ENCODE measurements at places on chromosomes 3 and 15. TPM values are rescaled to one million over a fixed set of nuclear protein-coding genes. Genes with fewer than 3 reads are reported as not detected.

The DLL4 gene
- 8.9 TPM for total RNA-seq

DNA sequence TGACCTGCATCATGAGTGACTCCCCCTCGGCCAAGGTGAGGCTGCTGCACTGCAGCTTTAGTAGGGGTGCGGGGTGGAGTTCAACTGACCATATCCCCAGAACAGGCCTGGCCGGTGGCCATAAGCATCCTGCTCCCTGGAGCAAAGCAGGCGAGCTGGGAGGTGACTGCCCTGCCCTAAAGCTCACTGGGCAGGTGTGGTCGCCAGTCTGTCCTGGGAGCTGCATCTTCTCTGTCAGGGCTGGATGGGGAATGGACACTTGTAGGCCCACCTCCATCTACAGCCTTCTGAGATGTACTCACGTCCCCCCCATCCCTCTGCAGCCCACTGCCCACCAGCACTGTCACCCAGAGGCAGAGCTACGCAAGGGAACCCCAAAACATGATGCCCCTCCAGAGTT is 14.5 kb downstream of the NBEAL2 start:
- H3K27ac ChIP-seq, result no peak overlapping the region
- H3K27me3 ChIP-seq, result no peaks in the 10 kb centered on the region
- H3K4me1 ChIP-seq, result no peaks in the 10 kb centered on the region

The RFTN1 gene
- 32.0 TPM for total RNA-seq

DNA sequence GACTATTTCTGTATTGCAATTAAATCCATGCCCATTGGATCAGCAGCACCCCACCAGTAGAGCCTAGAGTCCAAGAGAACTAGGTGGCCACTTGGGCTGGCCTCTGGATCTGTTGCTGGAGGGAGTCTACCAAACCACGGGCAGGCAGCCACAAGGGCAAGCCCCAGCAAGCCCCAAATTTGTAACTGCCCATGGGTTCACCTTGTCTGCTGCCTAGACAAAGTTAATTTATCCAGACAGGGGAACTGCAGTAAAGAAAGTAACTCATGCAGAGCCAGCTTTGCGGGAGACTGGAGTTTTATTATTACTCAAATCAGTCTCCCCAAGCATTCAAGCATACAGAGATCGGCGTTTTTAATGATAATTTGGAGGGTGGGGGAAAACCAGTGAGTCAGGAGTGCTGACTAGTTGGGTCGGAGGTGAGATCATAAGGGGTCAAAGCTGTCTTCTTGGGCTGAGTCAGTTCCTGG is 74.0 kb upstream of the TERB2 start:
- no peaks in the 10 kb centered on the region for H3K36me3 ChIP-seq
- no peak overlapping the region for H3K27ac ChIP-seq
- no peaks in the 10 kb centered on the region for H3K27me3 ChIP-seq
- no peak for DNase-seq
- no peaks in the 10 kb centered on the region for H3K4me1 ChIP-seq

- peaks cover 43% of the 10 kb centered on the region for H3K36me3 ChIP-seq
- H3K27me3 ChIP-seq, result no peaks in the 10 kb centered on the region
- H3K27ac ChIP-seq, result no peak overlapping the region
- H3K4me3 ChIP-seq, result no peak overlapping the region
Observed at GRCh38 chr3:99863588-99863987, 45.9 kb downstream of the CMSS1 start.
